CD4-positive, alpha-beta T cell treated with Interferon alpha-2 for 1 hour (primary cell): ENCODE measurements at places on chromosomes 7 and 10.

- DNase-seq = no peak
These were observed 73.3 kb downstream of the CREB3L2 start for GRCh38 chr7:137928626-137929025.

DNA sequence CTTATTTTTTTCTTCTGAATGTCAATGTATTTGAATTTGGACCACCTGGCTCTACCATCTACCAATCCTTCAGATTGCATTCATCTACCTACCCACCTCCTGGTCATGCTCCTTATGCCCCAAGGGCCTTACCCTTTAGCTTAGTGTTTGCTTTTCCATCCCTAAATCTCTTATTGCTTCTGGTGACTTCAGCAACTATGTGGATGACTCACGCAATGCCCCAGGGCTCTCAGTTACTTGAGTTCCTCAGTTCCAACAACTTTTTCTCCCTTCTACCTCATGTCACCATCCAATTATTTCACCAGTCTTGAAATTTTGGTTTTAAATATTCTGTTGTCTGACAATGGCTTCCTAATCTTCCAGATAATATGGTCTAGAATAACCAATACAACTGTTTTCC, 118.9 kb downstream of the CFAP58 start:
- DNase-seq = no peak

DNA sequence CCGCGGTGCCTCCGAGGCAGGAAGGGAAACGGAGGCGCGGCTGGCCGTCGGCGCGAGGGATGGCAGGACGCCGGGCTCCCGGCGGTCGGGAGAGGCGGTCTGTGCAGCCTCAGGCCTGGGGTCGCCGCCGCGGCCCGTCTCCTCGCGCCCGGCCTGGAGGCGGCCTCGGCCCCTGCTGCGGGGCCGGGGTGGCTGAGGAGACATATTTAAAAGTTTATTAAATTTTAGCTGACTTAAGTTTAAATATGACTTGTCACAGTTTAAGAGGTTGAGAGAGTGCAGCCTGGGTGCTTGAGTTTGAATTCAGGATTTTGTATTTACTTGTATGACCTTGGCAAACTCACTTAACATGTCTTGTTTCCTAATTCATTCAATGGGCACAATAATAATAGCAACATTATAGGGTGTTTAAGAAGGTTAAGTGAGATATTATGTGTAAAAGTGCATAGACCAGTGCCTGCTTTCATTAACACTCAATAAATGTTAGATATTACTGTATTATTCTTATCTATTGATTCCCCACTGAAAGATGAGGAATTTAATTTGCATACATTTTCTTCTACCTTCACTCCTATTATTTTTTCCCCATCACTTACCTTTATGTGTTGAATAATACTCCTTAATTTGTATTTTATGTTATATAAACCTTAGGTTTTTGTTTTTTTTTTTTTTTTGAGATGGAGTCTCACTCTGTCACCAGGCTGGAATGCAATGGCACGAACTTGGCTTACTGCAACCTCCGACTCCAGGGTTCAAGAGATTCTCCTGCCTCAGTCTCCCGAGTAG, 718 bp downstream of the DYNC2I1 start:
- no peak for DNase-seq

DNA sequence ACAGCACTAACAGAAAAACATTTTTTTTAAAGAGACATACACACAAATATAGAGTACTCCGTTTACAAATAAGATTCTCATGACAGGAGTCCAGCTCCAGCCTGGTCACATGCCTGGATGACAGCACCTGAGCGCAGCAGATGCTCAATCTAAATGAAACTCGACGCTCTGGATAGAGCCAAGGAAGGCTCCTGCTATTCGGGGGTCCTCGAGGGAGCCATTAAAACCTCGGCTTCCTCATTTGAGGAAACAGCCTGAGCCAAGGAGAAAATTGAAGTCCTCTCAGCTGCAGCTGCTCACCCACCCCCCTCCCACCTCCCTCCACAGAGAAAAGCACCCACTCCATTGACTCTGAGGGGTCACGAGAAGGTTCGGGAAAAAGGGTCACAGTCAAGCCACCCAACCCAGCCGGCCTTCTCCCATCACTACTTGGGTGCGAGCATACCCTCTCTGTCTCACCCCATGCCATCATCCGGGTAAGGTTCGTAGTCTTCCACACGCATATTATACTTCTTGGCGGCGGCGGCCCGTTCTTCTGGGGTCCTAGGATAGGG, 673 bp downstream of the NDUFB8 start:
- DNase-seq = no peak

DNA sequence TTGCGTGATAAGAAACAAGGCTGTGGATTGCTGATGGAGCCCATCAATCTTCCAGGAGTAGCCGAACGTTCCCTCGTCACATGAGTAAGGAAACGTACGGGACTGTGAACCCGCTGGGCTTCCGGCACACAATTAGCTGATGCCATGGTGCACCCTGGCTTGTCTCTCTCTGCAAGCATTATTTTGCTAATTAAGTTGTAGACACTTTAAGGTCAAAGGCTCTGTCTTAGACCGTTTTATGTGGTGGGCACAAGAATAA, 50.9 kb downstream of the ADARB2 start:
- no peak for DNase-seq
